ENCODE measurements at places on chromosomes 13 and 19.

DNA sequence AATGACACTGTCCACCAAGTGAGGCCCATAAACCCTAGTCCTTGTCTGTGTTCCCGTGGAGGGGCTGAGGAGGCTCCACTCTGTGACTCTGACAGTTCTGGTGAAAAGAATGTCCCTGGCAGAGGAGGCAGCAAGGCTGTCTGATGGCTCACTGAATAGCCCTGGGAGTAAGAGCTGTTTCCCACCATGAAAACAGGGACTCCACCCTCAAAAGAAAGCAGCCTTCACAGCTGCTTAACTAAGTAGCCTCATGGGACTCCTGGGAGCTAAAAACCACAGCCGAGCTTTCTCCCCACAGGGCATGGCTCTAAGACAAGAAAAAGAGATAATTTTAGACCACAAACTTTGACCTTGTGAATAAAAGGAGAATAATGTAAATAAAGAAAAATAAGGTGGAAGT is 135.1 kb upstream of the FRY start:
- no peak for DNase-seq

- no peak for DNase-seq
These were observed 5.0 kb downstream of the EBI3 start for GRCh38 chr19:4234142-4234861.

DNA sequence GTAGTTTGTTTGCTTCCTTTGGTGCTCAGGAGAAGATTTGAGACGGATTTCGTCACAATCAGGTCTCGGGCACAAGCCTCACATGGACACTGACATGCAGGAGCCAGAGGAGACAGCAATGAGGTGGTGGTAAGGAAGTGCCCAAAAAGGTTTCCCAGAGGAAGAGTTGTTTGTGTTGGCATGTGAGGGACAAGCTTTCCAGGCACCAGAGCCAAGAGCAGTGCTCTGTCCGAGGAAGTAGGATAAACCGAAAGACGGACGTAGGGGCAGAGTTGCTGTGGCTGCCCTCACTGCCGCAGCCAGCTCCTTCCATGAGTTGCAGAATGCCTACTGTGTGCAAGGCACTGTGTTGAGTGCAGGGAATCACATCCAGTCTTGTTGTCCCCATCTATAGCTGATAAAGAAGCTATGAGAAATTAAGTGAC is 27.7 kb downstream of the SAE1 start:
- no peak for DNase-seq

DNA sequence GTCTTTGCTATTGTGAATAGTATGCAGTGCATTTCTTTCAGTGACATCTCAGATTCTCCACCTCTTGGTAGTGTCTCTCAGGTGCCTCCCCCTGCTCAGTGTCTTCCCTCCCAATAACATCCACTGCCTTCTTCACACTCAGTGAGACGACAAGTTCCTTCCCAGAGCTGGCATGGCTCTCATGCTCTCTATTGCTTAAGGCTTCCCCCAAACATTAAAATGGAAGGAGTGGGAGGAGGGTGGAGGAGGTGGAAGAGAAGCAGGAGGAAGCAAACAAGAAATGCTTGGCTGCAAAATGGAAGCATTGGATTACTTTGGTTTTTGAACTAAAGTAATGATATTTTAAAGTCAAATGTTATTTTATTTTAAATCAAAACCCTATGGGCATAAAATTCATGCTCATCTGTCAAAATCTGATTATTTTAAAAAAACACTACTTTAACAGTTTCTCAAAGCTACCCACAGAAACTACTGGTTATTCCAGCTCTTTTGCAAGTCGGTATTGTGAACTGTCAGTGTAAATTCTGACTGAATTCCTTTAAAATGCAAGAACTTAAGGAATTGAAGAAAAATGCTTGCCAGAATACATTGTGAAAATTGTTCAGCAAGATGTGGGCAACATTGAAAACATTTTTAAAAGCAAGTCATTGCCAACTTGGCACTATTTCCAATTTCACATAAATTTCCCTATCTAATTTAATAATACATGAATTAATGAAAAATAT is 727.6 kb upstream of the ARGLU1 start:
- no peak for DNase-seq

GRCh38 chr13:98778749-98779148 is 26.3 kb upstream of the SLC15A1 start:
- no peak for DNase-seq

GRCh38 chr13:47158593-47158992 is 261.7 kb upstream of the HTR2A start:
- no peak for DNase-seq

DNA sequence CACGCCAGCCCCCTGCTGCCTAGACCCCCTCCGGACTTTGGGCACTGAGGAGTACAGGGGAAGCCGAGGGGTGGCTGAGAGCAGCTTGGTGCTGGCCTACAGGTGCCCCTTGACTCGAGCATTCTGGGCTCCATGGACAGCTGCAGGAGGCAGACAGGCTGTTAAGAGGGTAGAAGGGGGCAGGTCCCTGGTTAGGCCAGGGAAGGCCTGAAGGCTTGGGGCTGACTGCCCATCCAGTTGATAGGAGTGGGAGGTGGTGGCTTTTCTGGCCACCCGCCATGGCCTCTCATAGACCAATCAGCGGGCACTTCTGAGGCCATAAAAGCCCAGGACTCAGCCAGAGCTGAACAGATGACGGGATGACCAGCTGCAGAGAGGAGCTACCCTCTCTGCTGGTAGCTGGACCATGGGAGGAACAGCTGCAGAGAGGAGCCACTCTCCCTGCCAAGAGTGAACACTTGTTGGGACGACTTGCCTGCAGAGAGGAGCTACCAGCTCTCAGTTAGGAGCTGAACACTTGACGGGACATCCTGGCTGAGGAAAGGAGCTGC is 10.7 kb upstream of the SUPT20H start:
- DNase-seq: no peak

GRCh38 chr13:62278271-62278670 is 862.6 kb upstream of the PCDH20 start:
- no peak for DNase-seq

- no peak for DNase-seq
These were observed at the start of gene CDC42EP5 for GRCh38 chr19:54473071-54473891. TSS of gene CDC42EP5 (minus strand) at chr19:54473296. CDS start at chr19:54465547, 7,749 bp downstream.

DNA sequence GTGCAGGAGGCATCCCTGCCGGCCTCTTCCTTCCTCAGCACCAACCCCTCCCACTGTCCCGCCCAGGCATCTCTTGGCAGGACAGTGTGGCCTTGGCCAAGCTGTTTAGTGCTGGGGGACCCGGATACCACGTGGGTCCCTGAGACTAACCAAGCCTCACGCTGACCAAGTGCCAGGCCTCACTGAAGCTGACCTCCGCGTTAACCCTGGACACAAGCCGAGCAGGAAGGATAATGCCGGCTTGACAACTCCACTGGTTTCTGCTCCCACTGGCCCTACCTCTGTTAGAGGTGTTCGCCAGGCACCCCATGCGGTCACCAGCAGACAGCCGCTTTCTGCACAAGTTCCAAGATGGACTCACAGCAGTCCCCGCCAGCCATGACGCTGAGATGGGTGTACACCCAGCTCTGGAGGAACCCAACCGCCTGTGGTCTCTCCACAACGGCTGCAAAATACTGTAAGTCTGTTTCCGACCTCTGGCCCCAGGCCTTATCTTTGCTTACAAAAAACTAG is 12.4 kb downstream of the GRTP1 start:
- DNase-seq: no peak

DNA sequence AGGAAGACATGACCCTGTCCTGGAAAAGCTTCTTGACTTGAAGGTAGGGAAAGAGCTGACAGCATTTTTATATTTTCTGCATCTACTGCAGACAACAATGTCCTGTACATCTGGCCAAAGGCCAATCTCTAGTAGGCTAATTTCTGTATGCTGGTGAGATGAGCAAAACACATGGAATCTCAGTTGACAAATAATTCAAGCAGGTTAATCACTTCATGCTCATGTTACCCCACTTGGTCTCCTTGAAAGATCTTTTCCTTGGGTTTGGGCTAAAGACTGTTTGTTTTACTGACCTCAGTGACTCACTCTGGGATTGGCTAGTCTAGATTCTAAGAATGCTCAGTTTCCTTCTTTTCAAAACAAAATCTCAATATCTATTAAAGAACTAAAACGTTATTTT is 298.8 kb downstream of the LMO7 start:
- no peak for DNase-seq

DNA sequence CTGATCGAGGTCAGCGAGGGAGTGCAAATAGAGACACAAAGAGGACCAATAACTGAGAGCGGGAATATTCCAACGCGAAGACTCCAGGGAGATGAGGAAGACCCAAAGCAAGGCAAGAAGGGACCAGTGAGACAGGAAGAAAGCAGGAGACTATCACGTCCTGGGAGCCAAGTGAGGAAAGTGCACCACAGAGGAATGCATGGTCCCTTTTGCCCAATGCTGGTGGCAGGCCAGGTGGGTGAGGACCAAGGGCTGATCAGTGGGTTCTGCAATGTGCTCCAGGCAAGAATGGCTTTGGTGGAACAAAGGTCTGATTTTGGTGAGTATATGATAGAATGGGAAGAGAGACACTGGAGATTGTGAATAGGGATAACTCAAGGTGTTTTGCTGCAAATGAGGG is 25.4 kb downstream of the CHST8 start:
- DNase-seq: no peak

DNA sequence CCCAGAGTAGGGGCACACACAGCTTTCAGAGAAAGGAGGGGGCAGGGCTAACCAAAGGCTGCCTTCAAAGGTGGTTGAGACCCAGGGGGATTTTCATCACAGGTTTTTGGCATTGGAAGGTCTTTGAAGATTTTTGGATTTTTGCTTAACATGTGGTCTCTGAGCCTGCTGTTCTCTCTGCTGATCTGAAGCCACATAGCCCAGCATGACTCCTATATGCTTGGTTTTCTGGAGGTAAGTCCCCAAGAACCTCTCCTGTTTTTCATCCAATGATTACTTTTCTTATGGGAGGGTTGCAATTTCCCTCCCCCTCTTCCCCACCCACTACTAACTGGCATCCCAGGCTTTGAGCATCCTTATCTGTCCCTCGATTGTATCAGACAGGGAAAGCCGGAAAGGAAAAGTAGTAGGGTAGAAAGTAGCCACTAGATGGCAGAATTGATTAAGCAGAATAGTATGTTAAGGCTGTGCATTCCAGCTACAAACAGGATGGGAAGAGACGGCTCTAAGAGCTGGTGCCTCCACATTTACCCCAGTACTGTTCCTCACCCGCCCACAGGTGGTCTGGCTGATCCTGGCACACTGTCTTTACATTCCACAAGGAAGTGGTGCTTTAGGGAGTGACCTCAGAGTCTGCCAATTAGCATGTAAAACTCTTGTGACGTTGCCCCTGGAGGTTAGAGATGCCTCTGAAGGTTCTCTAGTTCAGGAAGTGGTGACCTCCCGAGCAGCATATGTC is 218.9 kb upstream of the EDNRB start:
- DNase-seq: no peak

DNA sequence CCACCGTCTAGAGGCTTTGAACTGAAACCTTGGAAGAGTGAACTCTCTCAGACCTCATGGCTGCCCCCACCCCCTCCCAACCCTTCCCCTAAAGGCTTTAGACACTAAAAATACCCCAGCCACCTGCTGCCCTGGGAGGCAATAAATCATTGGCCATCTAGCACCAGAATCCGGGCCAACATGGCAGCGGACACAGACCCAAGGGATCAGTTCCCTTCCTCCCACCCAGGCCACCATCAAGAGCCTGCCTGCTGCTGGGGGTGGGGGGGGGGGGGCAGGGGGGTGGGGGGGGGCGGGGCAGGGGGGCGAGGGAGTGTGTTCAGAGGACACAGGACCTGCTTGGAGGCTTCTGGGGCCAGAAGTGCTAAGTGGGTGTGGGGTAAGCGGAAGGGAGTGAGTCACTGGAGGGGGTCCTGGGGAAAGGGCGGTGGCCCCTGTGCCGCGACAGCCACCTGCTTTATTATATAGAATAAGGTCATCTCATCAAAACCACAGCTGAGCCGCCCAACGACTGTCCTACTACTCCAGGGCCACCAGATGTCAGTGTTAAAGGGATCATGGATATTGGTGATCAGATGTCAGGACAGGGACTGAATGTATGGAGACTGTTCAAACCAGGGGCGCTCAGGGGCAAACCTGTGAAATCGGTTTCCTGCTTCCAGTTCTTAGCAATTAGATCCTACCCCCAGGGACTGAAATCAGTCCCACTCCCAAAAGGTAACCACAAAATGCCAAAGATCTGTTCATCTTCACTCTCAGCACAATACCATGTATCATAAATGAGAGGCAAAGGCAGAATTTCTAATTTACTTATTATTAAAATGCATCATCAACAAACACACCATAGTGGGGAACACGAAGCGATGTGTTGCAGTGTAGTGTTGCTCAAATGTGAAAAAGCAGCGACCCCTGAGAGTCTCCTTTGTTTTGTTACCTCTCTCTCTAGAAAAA is 24.3 kb downstream of the ARL11 start:
- DNase-seq: no peak

DNA sequence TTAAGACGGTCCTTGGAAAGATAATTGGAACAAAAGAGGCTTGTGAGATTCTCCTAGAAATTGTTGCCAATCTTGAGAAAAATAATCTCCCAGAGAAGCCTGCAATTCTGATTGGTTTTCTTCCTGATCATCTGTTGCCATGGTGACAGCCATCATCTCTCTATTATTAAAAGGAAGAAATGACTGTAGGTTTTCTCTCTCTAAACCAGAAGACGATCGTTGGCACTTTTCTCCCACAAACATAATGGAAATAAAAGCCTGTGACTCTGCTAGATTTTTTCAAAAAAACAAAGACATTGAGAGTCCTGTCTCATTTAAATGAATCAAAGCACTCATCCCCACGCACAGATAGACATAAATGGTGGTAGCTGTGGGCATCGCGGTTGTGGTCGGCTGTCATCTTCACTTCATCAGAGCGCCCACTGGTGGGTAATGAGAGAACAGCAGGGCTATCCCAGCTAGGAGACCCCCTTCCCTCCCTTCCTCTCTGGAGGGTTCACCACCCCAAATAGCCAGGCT is 21.7 kb upstream of the CALM3 start:
- no peak for DNase-seq

- DNase-seq: no peak
These were observed 58.7 kb upstream of the KLF5 start for GRCh38 chr13:73000027-73000674.

GRCh38 chr13:74820809-74821208 is 661.2 kb downstream of the TBC1D4 start:
- no peak for DNase-seq

GRCh38 chr13:109385242-109385560 is 401.2 kb downstream of the IRS2 start:
- no peak for DNase-seq

GRCh38 chr19:1084024-1084868 is 10.9 kb downstream of the POLR2E start:
- DNase-seq: no peak

DNA sequence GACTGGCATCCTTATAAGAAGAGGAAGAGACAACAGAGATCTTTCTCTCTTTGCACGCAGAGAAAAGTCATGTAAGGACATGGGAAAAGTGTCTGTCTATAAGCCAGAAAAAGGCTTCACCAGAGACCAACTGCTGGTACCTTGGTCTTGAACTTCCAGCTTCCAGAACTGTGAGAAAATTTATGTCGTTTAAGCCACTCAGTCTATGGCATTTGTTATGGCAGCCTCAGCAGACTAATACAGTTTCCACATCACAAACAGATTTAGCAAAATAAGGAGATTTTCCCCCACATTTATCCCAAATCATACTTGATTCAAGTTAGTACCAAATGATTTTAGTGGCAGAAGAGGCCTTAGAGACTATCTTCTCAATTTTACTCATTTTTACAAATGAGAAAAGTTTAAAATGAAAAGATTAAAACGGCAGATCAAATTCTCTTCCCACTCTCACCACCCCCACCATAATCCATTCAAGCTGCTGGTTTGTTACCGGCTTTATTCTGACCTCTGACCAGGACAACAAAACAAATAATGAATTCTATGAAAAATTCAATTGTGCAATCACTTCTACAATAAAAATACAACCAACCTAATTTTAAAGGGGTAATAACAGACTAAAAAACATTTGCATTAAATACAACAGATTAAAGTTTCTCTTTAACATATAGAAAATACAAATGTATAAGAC is 316.3 kb downstream of the TBC1D4 start:
- no peak for DNase-seq

Data from stimulated activated CD8-positive, alpha-beta memory T cell treated with anti-CD3 and anti-CD28 coated beads, Interleukin-12 subunit alpha, Interleukin-12 subunit beta, amount 100 ng/mL, for 1 hour (primary cell).